ENCODE measurements at places on chromosomes 13 and 19. TPM values are rescaled to one million over a fixed set of nuclear protein-coding genes. Genes with fewer than 3 reads are reported as not detected.

The SIGLEC12 gene
- 0.09 TPM for polyA plus RNA-seq

The NCAN gene
- polyA plus RNA-seq, result not detected

The KLK15 gene
- not detected for polyA plus RNA-seq

The EPSTI1 gene
- polyA plus RNA-seq, result 13.7 TPM

The IZUMO2 gene
- not detected for polyA plus RNA-seq

The NEK3 gene
- 17.5 TPM for polyA plus RNA-seq

The ICAM3 gene
- 229 TPM for polyA plus RNA-seq

The THSD8 gene
- not detected for polyA plus RNA-seq

The CD79A gene
- 16.8 TPM for polyA plus RNA-seq

The KLC3 gene
- polyA plus RNA-seq, result not detected

The NHLRC3 gene
- polyA plus RNA-seq, result 4.8 TPM

The CYP4F11 gene
- not detected for polyA plus RNA-seq

The ZNF135 gene
- polyA plus RNA-seq, result 3.3 TPM

The ALOX5AP gene
- polyA plus RNA-seq, result 190 TPM

The CHMP2A gene
- 193 TPM for polyA plus RNA-seq

The TDRD12 gene
- polyA plus RNA-seq, result not detected

The ZNF28 gene
- 14.4 TPM for polyA plus RNA-seq

The ZNF112 gene
- polyA plus RNA-seq, result not detected

The FXYD1 gene
- not detected for polyA plus RNA-seq

The PRODH2 gene
- not detected for polyA plus RNA-seq

The GSX1 gene
- polyA plus RNA-seq, result not detected

The ZNF616 gene
- polyA plus RNA-seq, result 10.8 TPM

The RFPL4AL1 gene
- not detected for polyA plus RNA-seq

The IFNL1 gene
- not detected for polyA plus RNA-seq

The ZNF415 gene
- polyA plus RNA-seq, result 3.6 TPM

The MUC16 gene
- not detected for polyA plus RNA-seq

The ZNF418 gene
- 1.8 TPM for polyA plus RNA-seq

The MYH14 gene
- not detected for polyA plus RNA-seq

The KBTBD6 gene
- polyA plus RNA-seq, result 3.2 TPM

The PRR12 gene
- 0.25 TPM for polyA plus RNA-seq

The STRN4 gene
- polyA plus RNA-seq, result 30.9 TPM

The KLK13 gene
- not detected for polyA plus RNA-seq

The KLHL1 gene
- polyA plus RNA-seq, result not detected

The DLEU7 gene
- not detected for polyA plus RNA-seq

All from naive thymus-derived CD4-positive, alpha-beta T cell (primary cell).